ENCODE measurements at places on chromosomes 1 and 21.

- no peak for DNase-seq
Observed at GRCh38 chr1:93585059-93585966, 96.3 kb downstream of the BCAR3 start.

- DNase-seq = no peak
Observed at GRCh38 chr1:38671221-38671620, 188.4 kb downstream of the RRAGC start.

GRCh38 chr21:45979141-45979631 is 2.4 kb upstream of the COL6A1 start:
- DNase-seq = no peak

GRCh38 chr21:44626262-44626661 is 631 bp upstream of the KRTAP10-9 start:
- no peak for DNase-seq

DNA sequence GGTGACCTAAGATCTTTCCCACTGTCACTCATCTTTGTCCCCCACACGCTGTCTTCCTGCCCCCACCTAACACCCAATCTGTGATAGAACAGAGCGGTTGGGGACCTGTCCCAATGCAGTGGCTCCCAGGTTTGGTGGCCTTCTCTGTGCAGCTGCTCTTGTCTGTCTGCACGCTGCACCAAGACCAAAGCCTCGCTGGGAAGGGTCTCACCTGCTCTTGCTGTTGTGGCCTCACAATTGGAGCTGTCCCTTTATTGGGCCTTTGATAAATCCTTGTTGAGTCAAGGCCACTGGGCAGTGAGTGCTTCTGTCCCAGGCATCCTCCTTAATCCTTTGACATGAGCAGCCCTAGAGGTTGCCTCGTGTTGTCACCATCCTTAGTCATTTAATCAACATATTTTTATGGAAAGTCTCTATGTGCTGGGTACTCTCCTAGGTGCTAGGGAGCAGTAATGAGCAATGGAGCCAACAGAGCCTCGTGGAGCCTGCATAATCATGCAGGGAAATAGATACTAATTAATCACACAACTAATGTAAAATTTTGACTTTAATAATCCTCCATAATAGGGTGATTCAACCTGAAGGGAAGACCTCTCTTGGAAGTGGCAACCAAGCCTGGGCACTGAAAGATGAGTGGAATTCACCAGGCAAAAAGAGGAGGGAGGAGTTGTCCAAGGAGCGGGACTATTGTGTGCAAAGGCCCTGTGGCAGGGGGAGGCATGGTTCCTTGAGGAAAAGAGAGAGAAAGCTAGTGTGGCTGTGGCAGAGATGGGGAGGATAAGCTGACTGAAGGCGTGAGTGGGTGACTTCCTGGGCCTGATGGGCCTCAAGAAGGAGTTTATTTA is 57.6 kb downstream of the MAN1C1 start:
- no peak for DNase-seq
